Activated CD4-positive, alpha-beta T cell treated with anti-CD3 and anti-CD28 coated beads for 4 hours (primary cell): ENCODE measurements at places on chromosomes 1 and 21.

DNA sequence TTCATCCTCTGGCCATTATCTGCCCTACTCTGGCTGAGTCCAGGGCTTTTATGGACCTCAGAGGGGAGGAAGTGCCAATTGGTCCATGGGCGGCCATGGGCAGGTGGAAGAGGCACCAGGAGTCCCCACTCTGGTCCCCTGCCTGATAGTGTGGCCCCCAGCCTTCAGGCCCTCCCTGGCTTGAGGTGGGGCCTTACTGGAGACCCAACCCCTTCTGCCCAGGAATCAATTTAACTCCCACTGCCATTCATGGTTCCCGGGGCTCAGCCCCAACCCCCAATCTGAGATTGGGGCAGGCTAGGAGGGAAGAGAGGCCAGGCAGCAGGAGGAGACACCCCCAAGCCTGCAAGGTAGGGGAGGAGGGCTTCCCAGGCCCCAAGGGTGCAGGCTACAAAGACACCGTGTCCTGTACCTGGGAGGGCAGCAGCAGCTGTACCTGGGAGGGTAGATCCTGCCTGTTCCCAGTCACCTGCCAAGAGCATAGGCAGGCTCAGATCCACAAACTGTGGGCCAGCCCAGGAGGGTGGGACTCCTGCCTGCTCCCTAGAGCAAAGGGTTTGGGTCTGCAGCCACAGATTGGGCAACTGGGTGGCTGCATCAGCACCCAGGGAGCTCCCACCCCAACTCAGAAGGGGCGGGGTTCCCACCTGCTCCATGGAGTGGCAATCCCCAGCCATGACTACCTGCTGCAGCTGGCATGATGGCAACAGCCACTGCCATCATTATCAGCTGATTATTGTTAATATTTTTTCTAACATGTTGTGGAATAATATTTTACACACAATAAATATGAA is 1044.1 kb upstream of the B3GALT2 start:
- DNase-seq = no peak

- no peak for DNase-seq
These were observed 113.2 kb downstream of the LRRC53 start for GRCh38 chr1:74399249-74399648.

- no peak for DNase-seq
These were observed 31.1 kb downstream of the TMEM51 start for GRCh38 chr1:15184436-15185241.

DNA sequence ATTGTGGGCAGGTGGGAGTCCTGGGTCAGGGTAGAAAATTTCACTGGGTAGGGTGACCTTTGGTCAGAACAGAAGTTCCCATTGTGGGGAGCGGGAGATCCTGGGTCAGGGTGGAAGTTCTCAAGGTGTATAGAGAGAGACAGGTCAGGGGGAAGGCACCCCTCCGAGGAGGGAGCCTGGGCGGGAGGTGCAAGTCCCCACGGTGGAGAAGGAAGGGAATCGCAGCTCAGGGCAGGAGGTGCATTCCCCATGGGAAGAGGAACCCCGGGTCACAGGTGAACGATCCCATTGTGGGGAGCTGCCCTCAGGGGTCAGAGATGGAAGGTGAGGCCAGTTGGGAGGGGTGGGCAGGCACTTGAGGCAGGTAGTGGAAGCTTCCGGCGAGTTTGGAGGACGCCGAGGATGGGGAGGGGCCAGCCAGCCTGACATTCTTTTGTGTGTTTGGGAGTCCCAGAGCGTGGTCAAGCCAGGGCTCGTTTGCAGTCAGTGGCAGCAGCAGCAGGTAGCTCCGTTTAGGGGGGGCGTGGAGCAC is 637 bp downstream of the LYPLA2 start:
- no peak for DNase-seq

DNA sequence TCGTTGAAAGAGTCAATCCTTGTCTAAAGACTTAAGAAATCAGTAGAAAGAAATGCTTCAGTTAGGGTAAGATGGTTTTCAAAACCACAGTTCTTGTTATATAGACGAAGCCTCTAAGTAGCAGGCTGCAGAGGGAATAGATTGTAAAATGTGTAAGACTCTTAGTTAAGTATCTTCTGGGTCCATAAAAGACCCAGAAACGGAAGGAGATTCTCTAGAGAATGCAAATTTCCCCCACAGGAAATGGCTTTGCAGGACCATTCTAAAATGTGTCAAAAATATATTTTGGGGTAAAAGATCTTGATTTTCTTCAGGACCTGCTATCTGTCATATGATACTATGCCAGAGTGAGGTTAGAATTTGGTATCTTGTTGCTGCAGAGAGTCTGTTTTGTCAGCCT is 13.4 kb downstream of the OR2T1 start:
- no peak for DNase-seq

- DNase-seq = no peak
These were observed 25.3 kb downstream of the KCND3 start for GRCh38 chr1:111963985-111964738.

DNA sequence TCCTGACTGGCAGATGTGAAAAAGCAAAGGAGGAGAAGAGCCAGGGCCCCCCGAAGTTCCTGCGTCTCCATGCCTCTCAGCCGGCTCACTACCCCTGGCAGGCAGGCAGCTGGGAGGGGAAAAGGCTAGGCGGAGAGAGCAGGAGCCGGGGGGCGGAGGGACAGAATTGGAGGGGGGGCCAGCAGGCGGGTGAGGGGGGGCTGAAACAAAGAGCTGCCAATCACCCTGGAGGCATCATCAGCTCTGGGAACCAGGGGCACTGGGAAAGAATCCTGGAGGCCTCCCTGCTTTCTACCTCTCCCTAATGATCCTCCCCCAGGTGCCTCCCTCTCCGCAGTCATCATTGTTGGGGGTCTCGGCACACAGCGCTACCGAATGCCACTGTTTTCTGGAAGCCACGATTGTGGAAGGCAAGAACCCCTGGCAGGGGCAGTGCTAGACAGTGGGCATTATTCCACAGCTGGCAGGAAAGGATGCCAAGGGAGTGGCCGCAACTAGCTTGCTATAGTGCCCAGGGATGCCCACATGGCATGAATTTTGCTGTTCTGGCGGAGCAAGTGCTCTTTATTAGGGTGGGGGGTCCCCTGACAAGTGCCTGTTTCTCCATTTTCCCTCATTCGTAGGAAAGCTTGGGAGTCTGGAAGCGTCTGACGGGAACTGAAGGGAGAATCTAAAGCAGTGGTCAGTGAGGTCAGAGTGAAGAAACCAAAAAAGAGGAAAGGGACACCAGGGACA is at the start of gene THBS3:
Gene THBS3, minus strand, starts transcription at position 92 of the 735 bp plus-strand sequence. Its CDS starts 21 bp downstream, at position 71.
- DNase-seq = no peak

DNA sequence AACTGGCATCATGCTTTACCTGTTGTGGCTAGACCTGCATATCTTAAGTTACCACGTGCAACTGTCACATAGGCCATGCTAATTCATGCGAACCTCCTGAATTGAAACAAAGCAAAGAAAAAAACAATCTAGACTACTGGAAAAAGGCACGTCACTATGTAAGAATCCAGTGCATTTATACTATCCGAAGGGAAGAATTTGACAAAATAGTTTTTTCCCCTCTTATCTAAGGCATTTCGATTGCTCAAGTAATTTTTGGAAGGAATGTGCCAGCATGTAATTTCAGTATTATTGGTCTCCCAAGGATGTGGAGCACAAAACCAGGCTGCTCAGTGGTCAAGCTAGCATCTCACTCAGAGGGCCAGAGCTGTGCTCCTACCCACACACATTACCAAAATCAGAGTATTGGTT is 31.5 kb upstream of the C1orf198 start:
- DNase-seq = no peak

DNA sequence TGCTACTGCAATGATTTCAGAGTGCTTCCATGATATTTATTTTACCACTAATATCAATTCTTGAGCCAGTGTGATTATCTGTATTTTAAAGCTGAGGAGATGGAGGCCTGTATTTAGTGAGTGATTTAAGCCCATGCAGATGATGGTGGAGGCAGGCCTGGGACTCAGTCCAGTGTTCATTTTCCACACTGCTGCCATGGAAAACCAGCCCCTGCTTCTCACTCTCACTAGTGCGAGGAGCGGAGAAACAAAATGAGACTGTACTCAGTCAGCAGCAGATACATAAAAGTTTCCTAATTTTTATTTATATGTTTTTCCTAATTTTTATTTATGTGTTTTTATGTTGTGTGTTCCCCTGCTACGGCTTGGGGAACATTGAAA is 32.8 kb downstream of the LRRC8B start:
- DNase-seq = no peak

DNA sequence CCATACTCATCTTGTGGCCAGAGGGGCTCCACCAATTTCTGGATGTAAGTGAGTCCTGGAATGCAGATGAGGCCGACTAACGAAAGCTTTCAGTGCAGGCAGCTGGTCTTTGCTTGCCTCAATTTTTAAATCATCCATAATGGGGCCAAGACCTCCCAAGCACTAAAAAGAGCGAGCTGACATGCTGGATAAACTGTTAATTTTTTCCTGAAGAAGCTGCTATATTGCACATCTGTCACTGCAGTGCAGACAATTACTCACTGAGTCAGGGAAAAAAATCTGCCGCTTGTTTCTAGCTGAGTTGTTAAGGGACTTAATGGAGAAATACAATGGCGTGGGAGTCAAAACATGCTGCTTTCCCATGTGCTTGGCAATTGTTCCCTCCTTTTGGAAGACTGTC is 205.5 kb downstream of the GPATCH2 start:
- no peak for DNase-seq

DNA sequence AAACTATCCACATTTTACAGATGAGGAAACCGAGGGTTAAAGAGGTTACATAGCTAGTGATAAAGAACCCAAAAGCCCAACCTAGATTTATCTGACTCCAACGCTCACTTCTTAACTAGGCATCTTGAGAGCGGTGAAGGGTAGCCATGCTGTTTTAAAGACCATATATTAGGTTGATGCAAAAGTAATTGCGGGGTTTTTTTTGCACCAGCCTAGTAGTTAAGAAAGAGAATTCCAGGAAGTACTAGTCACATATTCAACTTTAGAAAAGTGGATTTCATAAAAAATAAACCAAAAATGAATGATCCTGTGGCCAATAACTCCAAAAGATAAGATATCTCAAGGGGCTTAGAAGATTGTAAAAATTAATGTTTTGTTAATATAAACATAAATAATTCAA is 162.1 kb downstream of the GLUL start:
- no peak for DNase-seq

GRCh38 chr1:207503950-207504349 is 8.0 kb downstream of the CR1 start:
- no peak for DNase-seq

DNA sequence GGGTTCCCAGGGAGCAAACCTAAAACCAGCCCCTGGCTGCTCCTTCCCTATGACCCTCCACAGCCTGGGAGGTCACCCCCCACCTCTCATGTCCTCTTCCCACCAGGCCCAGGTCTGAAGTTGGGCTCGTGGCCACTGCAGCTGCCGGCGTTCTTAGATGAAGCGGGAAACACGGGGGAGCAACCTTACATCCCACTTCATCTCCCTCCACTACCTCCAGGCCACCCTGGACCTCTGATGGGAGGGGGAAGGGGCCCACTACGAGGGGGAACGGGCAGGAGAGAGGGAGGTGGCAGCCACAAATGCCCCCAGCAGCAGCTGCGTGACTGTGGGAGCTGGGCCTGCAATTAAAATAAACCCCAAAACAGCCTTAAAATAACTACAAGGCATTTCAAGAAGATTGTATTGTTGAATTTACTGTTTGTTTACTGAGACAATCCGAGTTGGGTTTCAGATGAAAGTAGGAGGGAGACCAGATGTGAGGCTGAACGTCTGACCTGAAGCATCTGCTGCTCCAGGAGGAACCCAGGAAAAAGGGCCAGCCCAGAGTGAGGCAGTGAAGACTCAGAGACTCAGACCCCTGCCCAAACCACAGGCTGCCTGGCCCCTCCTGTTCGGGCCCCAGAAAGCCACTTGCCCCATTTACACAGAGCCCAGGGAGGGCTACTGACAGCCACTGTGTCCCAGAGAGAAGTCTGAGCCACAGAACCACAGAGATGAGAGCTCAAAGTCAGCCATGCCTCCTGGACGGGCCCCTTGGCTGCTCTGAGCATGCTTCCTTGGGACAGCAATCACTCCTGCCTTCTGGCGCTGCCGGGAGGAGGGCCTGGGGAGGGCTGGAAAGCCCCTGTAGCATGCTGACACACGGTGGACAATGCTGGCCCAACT is 59.8 kb downstream of the GLIS1 start:
- no peak for DNase-seq

- no peak for DNase-seq
These were observed 320.3 kb downstream of the KIF26B start for GRCh38 chr1:245475126-245475525.

DNA sequence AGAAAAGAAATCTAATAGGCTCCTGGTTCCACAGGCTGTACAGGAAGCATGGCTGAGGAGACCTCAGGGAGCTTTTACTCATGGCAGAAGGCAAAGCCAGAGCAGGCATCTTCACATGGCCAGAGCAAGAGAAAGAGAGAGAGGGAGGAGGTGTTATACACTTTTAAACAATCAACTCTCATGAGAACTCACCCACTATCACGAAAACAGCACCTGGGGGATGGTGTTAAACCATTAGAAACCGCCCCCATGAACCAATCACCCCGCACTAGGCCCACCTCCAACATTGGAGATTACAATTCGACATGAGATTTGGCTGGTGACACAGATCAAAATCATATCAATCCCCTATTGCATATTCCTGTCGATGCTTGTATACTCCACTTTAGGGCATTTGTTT is 93.5 kb downstream of the MRPL39 start:
- no peak for DNase-seq
